ENCODE measurements at places on chromosomes 7 and 10.

DNA sequence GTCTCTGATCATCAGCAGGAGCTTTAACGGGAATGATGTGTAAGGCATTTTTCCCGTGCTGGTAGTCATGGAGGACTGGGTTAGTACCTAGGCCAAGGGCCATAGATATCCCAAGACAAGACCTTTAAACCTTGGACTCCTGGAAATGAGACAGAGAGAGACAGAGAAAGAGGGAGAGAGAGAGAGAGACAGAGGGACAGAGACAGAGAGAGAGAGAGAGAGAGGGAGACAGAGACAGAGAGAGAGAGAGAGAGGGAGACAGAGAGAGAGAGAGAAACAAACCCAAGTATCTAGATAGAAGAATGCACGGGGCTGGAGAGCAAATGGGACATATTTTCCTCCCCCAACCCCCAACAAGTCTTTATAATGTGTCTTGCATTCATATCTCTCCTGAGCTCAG, 22.3 kb downstream of the ZC3HAV1 start:
- peaks cover 9% of the 10 kb centered on the region for H3K36me3 ChIP-seq
- no peak overlapping the region for H3K4me3 ChIP-seq
- no peak for DNase-seq
- H3K27ac ChIP-seq = no peak overlapping the region

DNA sequence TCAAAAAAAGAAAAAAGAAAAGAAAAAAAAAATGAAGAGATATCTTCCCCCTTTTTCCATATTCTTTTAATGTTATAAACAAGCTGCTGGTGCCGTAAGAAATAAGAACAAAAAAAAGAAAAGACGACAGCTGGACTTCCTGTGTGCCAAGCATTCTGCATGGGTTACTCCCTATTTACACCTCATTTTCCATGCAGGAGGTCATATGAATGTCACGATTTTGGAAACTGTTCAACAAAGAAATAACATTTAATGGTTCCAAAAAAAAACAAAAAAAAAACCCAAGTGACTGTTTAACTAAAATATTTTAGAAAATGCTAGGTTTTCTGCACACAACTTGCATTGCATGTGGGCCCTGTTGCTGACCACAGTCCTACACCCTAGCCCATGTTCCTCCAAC, 159.3 kb downstream of the TNS3 start:
- no peaks in the 10 kb centered on the region for H3K27me3 ChIP-seq
- H3K36me3 ChIP-seq = no peaks in the 10 kb centered on the region
- no peak overlapping the region for H3K4me3 ChIP-seq
- DNase-seq = no peak

- H3K27me3 ChIP-seq = peaks cover 5% of the 10 kb centered on the region
- peak within 1 kb of the TSS; percentile 33 for H3K4me3 ChIP-seq
- H3K4me1 ChIP-seq = no peaks in the 10 kb centered on the region
- no peak for DNase-seq
These were observed at the start of gene CPED1 for GRCh38 chr7:120988591-120989256. CPED1 (plus strand) TSS chr7:120988711; CDS start chr7:120989622, 911 bp downstream.

DNA sequence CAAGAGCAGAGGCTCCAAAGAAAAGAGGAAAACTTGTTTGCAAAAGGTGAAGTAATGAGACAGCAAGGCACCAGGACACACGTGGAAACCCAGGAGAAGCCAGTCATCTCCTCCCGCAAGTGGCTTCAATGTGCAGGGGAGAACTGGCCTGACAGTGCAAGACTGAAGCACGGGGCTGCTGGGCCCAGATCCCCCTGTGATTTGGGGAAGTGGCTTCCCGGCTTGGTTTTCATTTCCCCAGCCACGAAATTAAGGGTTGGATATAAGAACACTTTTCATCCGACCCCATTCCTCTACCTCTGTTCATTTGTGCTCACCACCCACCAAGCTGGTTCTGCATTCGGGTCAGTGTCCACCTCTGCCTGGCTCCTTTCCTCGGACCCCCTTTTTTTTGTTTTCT, 306.4 kb downstream of the FGFR2 start:
- H3K36me3 ChIP-seq = no peaks in the 10 kb centered on the region
- DNase-seq = no peak
- no peak overlapping the region for H3K27ac ChIP-seq

GRCh38 chr7:152588350-152588749, 87.6 kb downstream of the XRCC2 start:
- H3K27ac ChIP-seq = no peak overlapping the region
- no peak for DNase-seq
- H3K36me3 ChIP-seq = no peaks in the 10 kb centered on the region
- H3K4me3 ChIP-seq = no peak overlapping the region
- H3K4me1 ChIP-seq = no peaks in the 10 kb centered on the region

DNA sequence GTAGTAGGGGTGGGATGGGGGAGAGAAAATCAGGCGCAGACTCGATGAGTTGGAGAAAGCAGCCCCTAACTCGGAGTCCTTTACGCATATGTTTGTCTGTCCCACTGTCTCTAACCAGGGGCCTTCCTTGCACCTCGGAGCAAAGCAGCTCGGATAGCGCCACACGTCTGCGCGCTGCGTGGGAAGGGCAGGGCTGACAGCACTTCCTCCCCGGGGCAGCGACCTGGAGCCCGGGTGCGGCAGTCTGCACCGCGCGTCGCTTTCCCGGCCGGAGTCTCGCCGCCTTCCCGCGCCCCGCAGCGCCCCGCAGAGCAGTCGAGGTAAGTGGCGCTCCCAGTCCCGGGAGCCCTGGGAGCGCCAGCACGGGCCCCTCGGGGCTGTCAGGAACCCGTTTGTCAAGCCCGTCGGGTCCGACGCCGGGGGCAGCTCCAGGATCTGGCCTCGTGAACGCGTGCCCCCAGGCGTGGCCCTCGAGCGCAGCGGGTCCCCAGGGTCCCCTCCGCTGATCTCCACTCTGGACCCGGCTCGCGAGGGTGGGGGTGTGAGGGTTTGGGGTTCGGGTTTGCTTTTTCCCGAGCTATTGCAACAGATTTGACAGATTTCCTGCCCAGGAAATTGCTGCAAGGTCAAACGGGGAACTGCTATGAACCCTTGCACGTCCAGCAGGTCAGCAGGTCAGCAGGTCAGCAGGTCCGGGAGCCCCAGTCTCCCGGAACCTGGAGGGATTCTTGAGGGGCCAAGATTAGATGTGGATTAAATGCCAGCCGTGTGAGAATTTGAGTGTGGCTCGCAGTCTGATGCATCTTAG, 597 bp downstream of the APBB1IP start:
- peak overlapping the region; percentile 14 for H3K4me3 ChIP-seq
- no peak for DNase-seq
- H3K27me3 ChIP-seq = peaks cover 9% of the 10 kb centered on the region
- H3K36me3 ChIP-seq = no peaks in the 10 kb centered on the region
- no peaks in the 10 kb centered on the region for H3K4me1 ChIP-seq

- H3K4me1 ChIP-seq = no peaks in the 10 kb centered on the region
- no peak for DNase-seq
- no peaks in the 10 kb centered on the region for H3K27me3 ChIP-seq
- H3K27ac ChIP-seq = no peak overlapping the region
- H3K36me3 ChIP-seq = no peaks in the 10 kb centered on the region
These were observed 34.0 kb upstream of the CYTH3 start for GRCh38 chr7:6306471-6306870.
